ENCODE measurements at places on chromosomes 12 and 14.
A peak's percentile ranks its signal among the peaks of the same experiment; 100 is the strongest.

- DNase-seq = no peak
Observed at GRCh38 chr12:68178774-68179439, 19.4 kb upstream of the IFNG start.

DNA sequence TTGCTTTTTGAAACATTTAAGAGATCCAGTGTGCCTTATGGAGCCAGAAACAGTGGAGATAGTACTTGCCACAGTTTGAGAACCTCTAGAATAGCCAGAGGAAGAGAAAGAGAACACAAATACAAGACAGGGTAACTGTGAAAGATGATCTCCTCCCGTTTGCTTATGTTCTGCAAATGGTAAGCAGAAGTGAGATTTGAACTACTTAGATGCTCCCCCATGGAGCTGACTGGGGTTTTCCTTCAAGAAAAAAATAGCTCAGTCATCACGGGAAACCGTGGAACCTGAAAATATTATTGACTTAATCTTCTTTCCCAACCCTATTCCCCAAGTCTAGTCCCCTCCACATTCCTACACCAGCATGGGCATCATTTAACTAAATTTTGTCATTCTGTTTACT is 87.1 kb downstream of the KIF21A start:
- no peak for DNase-seq

DNA sequence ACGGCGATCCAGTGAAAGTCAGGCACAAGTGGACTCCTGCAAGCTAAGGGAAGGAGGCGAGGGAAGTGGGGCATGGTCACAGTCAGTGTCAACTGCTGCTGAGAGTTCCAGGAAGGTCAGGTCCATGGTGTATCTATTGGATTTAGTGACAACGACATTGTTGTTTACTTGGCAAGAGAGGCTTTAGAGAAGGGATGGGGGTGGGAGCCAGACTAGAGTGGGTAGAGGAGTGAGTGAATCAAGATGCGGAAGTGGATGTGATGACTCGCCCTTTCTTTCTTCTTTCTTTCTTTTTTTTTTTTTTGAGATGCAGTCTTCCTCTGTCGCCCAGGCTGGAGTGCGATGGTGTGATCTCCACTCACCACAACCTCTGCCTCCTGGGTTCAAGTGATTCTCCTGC is 12.5 kb downstream of the P2RX7 start:
- peak; percentile 82 for DNase-seq

- DNase-seq = peak; percentile 34
Observed at GRCh38 chr14:70714055-70714550, 72.4 kb downstream of the TTC9 start.

GRCh38 chr12:57755454-57756372 is 810 bp downstream of the MARCHF9 start:
- DNase-seq = no peak

DNA sequence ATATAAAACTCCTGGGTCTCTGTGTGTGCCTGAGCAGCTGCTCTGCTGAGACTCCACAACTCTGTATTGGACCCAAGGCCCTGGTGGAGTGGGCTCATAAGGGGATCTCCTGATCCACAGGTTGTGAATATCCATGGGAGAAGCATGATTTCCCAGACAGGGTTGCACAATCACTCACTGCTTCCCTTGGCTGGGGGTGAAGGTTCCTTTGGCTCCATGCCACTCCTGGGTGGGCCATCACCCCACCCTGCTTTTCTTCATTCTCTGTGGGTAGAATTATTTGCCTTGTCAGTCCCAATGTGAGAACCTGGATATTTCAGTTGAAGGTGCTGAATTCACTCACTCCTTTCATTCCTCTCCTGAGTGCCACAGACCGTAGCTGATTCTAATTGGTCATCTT is 205.2 kb upstream of the TMEM260 start:
- DNase-seq = no peak

GRCh38 chr12:130752692-130753230 is 36.7 kb upstream of the RIMBP2 start:
- DNase-seq = no peak

DNA sequence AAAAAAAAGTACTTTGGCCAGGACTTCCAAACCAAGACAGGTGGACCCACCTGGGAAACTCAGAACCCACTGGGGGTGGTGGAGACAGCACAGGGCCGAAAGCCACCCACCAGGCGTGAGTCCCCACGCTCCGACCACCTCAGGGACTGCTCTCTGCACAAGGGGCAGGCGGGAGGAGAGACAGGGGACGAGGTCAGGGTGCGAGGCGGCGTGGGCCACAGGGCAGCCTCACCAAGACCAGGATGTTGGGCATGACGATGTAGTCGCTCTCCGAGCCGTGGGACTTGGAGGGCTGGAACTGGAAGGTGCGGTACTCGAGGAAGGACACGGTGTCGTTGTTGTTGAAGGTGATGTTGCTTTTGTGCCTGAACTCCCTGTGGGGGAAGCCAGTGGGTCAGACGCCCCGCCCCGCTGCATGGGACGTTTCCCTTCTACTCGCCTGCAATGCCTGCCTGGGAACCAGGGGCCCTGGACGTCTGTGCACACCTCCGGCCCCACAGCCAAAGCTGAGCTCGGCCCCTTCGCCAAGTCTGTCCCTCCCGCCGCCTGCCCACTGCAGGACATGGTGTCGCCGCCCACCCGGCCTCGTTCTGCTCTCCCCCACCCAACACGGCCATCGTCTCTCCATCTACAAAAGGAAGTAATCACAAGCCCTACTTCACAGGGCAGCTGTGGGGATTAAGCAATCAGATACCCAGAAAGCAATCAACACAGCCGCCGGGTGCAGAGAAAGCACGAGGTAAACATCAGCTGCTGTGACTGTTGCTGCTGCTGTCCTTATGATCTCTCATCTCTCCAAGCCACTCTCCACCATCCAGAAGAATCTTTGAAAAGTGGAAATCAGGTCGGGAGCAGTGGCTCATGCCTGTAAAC is 48.7 kb downstream of the SCARB1 start:
- peak; percentile 92 for DNase-seq

- DNase-seq = no peak
Observed at GRCh38 chr12:88743946-88744685, 163.8 kb upstream of the KITLG start.

- peak; percentile 73 for DNase-seq
Observed at GRCh38 chr12:80226576-80226975, 127.2 kb downstream of the OTOGL start.

DNA sequence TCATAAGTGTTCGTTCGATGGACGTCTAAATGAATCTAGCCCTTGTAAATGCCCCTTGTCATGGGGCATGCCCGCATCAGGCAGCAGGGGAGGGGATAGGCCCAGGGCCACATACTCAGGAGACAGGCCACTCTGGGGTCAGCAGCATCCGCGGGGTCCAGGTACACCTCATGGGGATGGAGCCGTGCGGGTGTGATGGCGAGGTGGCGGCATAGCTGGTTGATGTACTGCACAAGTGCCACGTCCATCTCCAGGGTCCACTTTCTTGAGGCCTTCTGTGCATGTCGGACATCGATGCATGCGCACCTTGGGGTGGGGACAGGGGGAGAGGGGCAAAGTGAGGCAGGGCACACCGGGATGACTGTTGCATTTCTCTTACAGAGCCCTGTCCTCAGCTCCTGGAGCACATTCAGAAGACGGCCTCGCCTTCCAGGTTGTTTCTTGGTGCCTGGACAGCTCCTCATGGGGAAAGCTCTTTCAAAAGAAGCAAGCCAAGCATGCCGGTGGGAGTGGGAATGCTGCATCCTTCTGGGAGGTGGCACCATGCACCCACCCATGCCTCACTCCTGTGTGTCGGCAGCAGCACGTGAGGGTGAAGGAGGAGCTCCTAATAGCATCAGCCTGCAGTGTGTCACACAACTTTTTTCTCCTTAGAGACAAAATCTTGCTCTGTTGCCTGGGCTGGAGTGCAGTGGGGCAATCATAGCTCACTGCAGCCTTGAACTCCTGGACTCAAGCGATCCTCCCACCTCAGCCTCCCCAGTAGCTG is 47.4 kb downstream of the TRAFD1 start:
- no peak for DNase-seq

DNA sequence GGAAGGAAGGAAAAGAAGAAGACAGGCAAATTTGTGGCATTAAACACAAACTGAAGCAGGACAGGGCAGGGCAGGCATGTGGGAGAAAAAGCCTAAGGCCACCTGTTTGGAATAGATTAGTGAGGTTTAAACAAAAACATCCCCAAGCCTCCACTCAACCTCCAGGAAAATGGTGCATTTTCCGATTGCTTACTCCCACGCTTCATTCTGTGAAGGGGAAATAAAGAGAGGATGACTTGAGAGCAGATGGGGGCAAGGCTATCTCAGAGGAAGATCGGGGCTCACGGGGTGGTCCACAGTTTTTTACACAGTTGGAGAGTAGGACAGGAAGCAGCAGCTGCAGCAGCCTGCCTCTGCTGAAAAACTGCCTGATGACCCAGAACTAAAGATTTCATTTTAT is 250.9 kb downstream of the DUSP6 start:
- DNase-seq = no peak

DNA sequence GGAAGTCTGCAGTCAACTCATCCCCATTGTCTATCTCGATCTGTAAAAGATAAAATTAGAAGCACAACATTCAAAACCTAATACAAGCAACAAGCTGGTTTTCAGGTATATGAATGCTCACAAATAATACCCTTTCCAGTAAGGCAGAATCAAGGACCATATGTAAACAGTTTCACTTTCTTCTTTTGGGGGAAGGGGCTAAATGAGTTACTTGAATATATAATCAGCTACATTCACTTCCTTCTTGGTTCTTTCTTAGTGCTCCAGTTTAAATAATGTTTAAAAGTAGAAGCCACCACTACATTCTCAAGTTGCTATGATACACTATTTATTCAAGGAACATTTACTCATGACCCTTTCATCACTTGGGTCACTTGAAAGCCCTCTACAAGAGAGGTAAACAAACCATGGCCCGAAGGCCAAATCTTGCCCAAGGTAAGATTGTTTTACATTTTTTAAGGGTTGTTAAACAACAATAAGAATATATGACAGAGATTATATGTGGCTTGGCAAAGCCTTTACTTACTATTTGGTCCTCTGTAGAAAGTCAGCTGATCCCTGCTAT is 10.3 kb downstream of the TWF1 start:
- no peak for DNase-seq

GRCh38 chr12:127781336-127781735 is 485.6 kb upstream of the TMEM132C start:
- DNase-seq = no peak

- no peak for DNase-seq
Observed at GRCh38 chr14:23434488-23435222, 805 bp downstream of the MYH7 start.

DNA sequence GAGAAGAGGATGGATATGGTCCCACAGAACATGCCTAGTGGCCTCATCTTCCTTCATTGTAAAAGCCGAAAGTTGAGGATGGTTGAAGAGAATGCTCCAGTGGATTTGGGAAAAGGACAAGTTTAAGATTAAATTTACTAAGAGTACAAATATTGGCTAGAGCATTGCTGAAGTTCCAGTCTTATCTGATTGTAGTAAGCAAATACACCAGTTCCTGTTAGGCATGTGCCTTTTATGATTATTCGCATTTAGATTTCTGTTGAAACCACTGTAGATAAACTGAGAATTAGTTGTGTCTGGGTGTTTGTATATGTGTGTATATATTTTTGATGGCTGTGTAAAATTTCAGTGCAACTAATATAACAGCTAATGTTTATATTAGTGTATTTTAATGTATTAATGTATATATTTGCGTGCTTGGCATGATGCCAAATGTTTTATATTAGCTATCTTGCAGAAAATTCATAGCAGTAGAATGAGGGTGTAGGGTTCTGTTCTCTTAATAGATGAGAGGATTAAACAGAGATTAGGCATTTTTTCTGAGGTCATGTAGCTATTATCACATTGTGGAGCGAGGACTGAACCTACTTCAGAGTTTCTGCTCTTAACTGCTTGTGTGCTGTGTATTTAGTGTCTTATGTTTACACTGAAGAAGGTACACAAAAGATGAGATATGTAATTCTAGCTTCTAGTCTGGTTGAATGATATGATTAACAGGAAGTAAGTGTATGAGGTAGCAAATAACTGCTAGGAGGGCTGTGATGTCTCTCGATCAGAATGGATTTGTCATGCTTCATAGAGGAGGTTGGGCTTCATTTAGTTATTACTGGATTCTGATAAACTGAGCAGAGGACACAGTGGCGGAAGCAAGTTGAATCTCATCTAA is 21.1 kb downstream of the FKBP3 start:
- DNase-seq = no peak
